ENCODE measurements at places on chromosomes 3 and 15.
A peak's percentile ranks its signal among the peaks of the same experiment; 100 is the strongest.

DNA sequence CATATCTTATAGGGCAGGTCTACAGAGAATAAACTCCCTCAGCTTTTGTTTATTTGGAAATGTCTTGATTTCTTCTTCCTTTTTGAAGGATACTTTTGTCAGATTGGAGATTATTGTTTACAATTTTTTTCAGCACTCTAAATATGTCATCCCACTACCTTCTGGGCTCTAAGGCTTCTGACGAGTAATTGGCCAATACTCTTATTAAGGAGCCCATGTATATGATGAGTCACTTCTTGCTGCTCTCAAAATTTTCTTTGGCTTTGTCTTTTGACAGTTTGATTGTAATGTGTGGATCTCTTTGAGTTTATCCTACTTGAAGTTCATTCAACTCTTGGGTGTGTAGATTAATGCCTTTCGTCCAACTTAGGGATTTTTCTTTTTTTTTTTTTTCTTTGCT lies 28.9 kb upstream of the CD200R1L start:
- no peak for DNase-seq

GRCh38 chr15:43769584-43770228 lies 7.1 kb downstream of the ELL3 start:
- peak; percentile 61 for DNase-seq

- no peak for DNase-seq
Measured at GRCh38 chr3:105334138-105334882, 32.4 kb upstream of the ALCAM start.

GRCh38 chr3:146511402-146512134 lies 32.8 kb downstream of the PLSCR1 start:
- no peak for DNase-seq

DNA sequence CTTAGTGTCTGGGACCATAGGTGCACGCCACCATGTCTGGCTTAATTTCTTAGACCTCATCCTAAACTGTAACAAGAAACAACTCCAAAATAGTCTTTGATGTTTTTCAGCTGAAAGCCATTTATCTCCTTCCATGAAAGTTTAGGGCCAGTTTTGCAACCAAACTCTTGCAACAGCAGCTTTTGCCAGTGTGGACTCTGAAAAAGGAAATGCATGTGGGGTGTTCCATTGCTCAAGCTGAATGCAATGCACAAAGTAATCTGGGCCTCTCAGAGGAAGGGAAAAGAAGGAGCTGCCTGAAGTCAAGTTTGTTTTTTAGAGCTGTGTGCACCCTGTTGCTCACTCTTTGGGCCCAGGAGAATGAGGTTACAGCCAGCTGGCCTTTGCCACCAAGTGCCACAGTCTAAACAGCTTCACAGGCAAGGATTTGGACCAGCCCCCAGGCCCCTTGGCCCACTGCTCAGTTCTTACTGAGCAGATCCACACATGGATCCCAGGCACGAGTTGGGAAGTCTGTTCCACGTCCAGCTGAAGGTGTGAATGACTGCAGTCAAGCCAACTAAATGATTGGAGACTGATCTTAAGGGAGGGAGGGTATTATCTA lies 212.3 kb upstream of the LRRFIP2 start:
- DNase-seq = no peak

- DNase-seq = no peak
Measured at GRCh38 chr3:142243134-142243533, 17.7 kb upstream of the GK5 start.

DNA sequence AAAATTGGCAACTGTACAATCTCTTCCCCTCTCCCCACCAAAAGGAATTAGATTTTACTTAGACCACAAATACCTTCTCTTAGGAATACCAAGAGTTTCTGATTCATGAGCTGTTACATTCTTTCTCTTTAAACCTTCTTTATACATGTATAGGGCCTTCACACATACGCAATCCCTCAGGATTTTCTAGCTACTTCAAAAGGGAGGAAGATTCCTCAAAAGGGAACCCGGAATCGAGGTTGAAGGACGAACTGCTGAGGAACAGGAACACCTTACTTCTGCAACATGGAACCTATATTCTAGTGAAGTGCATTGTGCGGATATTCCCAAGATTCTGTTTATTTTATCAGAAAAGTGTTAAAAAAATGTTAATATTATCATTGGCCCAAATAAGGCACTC lies 52.3 kb downstream of the GABRB3 start:
- no peak for DNase-seq

DNA sequence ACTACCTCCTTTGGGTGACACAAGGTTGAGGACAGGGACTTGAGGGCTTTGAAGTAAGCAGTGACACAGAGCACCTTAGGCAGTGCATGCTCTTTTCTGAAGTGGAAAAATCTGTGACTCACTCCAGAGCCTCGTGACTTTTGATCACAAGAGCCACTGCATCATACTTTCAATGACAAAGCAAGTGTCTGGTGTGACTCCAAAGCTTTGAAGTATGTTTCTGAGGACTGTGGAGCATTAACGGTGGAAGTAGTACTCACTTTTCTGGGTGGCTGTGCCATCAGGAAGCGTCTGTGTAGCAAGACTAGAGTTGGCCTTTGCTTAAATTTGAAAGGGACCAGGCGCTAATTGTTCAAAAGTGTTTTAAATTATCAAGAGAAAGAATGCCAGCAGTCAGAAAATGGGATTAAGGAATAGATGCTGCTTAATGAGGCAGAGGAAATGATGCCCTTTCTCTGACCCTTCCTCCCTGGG lies 210.7 kb upstream of the TRIM42 start:
- peak; percentile 3 for DNase-seq

DNA sequence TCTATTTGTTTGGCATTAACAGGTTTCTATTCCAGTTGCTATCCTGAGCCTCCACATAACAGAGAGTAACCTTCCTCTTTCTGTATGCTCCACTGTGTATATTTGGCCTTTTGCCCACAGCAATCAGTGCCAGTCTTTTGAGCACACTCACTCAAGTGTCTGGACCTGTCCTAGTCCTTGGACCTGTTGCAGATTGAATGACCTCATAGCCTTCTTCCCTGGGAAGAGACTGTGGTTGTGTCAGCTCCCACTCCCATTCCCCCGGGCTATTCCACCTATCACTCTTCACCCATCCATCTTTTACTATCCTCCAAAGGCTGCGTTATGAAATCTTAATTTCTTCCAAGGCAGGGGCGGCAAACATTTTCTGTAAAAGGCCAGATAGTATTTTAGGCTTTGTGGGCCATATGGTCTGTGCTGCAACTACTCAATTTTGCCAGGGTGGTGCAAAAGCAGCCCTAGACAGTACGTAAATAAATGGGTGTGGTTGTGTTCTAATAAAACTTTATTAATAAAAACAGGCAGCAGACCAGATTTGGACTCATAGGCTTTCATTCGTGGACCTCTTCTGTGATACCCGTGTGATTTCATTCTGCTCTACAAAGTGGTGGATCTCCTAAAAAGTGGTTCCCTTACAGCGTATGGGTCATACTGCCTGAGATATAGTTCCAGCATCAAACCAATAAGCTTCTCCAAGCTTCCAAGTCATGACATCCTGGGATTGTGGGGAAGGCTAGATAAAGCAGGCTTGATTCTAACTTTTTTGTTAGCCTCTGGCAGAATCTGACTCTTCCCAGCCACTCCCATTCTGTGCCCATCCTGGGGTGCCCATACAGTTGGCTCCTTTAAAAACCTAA lies 57.4 kb downstream of the CDAN1 start:
- no peak for DNase-seq

- DNase-seq = no peak
Measured at GRCh38 chr3:16999871-17000270, 115.1 kb downstream of the PLCL2 start.

DNA sequence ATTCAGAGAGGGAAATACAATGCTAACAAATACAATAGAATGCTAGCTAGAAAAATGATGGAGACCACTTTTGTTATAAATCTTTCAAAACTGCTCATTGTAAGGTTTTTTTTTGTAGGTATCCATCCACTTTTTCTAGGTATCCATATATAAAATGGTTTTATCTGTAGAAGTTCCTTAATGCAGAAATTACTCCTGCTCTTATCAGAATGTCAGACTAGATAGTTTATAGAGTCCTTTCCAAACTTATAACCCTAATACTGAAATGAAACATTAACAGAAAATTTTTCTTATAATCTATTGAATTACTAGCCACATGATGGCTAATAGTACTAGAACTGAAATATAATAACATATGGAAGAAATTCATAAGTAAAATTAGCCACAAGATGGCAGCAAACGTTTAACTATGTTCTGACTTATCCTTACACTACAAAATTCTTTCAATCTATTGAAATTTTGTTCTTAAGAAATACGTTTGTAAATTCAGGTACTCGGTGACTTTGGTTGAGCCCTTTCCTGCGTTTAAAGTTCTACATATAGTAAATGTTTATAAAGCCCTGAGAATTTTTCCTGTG lies 58.5 kb downstream of the ECT2 start:
- peak; percentile 52 for DNase-seq

DNA sequence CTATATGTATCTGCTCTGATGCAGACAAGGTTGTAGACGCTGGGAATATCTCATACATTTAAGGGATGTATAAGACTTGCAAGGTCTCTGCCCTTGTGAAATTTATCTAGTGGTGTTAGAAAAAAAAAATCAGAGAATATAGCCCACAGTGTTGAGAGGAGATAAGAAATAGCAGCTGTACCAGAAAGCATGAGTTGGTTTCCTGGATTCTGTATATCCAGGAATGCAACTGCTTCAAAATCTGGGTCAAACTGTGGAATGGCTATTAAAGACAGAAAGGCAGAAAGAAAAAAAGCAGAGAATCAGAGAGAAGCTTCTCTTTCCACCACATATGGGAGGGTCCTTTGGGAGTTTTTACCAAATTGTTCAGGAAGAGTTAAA lies 1.5 kb upstream of the TMEM212 start:
- no peak for DNase-seq

GRCh38 chr3:144351773-144352365 lies 380.2 kb downstream of the DIPK2A start:
- DNase-seq = no peak

DNA sequence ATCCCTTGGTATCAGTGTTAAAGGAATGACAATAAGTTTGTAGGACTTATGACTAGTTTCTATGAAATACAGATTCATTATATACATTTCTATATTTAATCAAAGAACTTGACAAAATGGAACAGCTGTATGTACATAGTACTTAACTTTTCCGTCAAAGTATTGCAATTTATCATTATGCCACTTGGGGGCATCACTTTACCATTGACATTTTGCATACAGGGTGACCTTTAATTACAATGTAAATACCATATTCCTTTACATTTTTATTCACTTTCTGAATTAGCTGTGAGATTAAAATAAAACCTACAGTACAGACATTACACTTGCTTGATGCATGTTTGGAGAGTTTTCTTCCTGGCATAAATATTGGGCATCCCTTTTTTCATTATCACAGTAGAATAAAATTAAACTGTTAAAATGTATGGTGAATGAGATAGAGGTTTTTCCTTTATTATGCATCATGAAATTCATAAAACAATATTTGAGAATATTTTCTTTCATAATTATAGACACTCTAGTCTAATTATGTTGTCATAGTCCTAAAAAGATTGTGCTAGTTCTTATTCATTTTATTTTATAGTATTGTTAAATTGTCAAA lies 6.9 kb downstream of the NEK11 start:
- DNase-seq = peak; percentile 61

GRCh38 chr3:153640689-153641665 lies 479.0 kb downstream of the RAP2B start:
- no peak for DNase-seq

- DNase-seq = no peak
Measured at GRCh38 chr15:56247266-56247665, 3.6 kb upstream of the RFX7 start.

DNA sequence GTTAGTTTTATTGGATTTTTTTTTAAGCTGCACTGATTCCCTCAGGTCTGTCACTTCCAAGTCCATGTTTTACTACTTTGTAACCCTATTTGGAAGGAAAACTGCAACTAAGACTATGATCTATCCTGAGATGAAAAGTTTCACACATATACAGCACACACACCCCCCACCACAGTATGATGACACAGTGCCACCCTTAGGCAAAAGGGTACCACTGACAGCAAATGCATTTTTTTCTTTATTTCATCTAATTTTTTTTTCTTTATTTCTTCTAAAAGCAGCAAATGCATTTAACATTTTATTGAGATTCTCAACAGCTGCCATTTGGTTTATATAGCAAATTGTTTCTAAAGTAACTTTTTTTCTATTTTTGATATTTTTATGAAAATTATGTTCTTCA lies 21.2 kb downstream of the NGRN start:
- peak; percentile 38 for DNase-seq

DNA sequence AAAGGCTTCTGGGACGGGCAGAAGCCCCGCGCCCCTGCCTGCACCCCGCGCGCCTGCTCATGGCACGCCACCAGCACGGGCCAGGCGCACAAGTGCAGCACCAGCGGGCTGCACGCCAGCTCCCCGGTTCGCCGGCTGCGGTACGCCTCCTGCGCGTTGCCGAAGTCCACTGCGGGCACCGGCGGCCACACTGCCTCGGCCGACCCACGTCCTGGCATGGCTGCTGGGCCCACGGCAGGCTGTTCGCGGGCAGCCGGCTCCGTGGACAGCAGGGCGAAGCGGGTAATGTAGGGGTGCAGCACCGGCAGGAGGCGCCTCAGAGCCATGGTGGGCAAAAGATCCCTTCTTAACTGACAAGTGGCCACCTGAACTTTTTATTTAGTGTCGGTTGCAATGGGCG lies 34.8 kb downstream of the MCCC1 start:
- no peak for DNase-seq

GRCh38 chr3:122620399-122620798 lies 42.9 kb downstream of the PARP15 start:
- no peak for DNase-seq

- DNase-seq = no peak
Measured at GRCh38 chr3:184733971-184734608, 22.2 kb upstream of the MAGEF1 start.

DNA sequence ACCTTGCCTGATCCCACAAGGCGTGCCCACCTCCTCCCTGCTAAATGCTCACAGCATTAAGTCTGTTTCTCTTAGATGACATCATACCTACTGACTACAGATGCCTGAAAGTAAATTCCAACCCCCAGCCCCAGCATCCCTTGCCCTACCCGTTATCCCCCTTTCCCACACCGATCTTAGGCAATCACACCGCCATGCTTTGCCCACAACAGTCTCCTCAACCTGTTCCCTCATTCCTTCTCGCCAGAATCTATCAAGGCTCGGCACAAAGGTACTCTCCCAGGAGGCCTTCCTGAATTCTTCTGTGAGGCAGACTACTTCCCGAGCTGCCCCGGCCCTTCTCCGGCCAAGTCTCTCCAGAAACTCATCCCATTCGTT lies 789 bp upstream of the SEC61A1 start:
- DNase-seq = no peak

- DNase-seq = no peak
Measured at GRCh38 chr3:27573780-27574437, 89.7 kb upstream of the SLC4A7 start.

GRCh38 chr3:111619833-111620232 lies 24.7 kb upstream of the ZBED2 start:
- no peak for DNase-seq

Measured in kidney capillary endothelial cell (primary cell).